Ammon's horn (tissue), 1 donor: ENCODE measurements at places on chromosomes 11 and 22.
A peak's percentile ranks its signal among the peaks of the same experiment; 100 is the strongest.

GRCh38 chr11:117985953-117986887, at the start of gene IL10RA:
IL10RA (plus strand) TSS chr11:117986394; CDS start chr11:117986468, 74 bp downstream.
- DNase-seq: peak; percentile 89

- no peak for DNase-seq
These were observed 77.0 kb upstream of the DDI1 start for GRCh38 chr11:103959279-103959942.

- DNase-seq: peak; percentile 85
These were observed at the start of gene PKNOX2 for GRCh38 chr11:125164422-125165110. PKNOX2 (plus strand) TSS chr11:125164751; CDS start chr11:125351306, 186,555 bp downstream.

DNA sequence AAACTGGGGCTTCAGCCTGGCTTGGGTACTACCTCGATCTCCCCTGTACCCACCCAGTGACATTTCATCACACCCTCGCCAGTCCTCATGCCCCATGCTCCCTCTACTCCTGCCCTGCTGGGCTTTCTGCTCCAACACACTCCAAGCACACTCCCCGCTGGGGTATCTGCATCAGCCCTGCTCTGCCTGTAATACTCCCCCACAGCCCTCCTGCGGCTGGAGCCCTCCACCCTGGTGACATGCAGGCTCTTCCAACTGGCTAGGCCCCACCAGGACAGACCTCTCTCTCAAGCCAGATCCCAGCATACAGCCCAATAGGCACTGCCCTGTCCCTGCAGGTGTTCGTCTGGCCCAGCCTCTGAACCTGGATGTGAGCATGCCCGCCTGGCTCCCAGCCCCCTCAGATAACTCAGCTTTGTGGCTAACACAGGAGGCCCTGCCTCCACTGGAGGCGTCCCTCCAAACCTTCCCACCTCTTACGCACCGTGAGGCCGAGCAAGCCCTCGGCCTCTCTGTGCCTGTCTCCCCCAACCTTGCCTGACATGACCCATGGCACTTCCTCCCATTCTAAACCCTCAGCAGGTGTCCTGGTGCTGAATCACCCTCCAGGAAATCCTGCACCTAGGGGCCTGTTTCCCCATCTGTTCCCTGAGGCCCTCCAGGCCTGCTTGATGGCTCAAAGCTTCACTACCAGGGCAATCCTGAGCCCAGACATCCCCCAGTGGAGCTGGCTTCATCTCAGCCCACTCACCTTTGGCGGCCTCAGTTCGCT, 33.5 kb upstream of the TXNRD2 start:
- DNase-seq: no peak

DNA sequence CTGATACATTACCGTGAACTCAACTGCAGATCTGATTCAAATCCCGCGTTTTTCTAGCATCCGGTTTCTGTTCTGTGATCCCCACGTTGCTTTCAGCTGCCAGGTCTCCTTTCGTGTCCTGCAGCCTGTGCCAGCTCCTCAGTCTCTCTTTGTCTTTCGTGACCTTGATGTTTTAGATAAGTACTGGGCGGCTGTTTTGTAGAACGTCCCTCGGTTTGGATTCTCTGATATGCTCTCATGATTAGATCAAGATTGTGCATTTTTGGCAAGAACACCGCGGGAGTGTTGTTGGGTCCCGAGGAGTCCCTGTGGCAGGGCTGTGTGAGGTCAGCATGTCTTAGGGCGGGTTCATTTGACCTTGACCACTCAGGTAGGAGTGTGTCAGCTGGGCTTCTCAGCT, 38.6 kb downstream of the KCNQ1 start:
- no peak for DNase-seq

DNA sequence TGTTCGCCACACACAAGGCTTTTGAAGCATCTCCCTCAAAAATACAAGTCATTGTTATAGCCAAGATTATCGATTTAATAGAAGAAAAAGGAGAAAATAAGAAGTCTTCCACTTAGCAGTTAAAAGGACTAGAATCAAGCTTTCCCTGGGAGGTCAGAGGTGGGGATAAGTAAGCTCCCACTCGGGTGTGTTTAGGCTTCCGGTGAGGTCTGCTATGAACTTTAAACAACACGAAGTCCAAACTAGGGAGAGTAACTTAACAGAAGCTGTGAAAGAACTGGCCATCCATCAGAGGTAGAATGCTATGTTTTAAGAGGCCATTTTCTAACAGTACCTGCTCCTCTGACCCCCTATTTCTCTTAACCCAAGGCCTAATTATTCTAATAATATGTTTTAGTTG, 91.4 kb upstream of the APOA1 start:
- no peak for DNase-seq
